ENCODE measurements at places on chromosomes 4 and X. TPM values are rescaled to one million over a fixed set of nuclear protein-coding genes. Genes with fewer than 3 reads are reported as not detected.

Gene MAOA
- 2.6 TPM for total RNA-seq

GRCh38 chrX:23736030-23736429, 7.0 kb downstream of the ACOT9 start:
- DNase-seq, result peak; percentile 34

Gene CT45A3
- not detected for total RNA-seq

Gene ZNF711
- 0.86 TPM for total RNA-seq

DNA sequence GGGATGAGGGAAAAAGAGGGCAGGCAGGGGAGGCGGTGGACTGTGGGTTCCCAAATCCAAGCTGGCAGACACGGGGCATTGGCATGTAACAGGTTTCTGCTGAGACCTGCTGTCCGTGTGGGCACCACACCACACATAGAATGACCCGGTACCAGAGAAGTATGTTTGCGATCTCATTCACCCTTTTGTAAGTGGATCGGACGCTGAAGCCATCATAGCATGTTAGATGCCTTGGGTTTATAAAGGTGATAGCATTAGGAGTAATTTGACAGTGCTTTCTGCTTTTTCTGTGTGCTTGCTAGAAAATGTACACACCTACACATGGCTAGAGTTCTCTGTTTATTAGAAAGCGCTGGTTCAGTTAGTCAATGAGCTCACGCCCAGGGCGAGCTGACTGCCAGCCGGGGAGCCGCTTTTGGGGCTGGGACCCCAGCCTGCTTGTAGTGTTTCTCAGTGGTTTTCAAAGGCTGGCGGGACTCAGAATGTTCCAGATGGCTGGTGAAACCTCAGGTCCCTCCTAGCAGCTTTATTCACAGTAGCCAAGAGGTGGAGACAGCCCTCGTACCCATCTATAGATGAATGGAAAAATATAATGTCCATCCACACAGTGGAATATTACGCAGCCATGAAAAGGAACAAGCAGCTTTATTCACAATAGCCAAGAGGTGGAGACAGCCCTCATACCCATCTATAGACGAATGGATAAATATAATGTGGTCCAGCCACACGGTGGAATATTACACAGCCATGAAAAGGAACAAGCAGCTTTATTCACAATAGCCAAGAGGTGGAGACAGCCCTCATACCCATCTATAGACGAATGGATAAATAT, 579 bp downstream of the IL3RA start:
- DNase-seq, result no peak

Gene SEPSECS
- 6.5 TPM for total RNA-seq

Gene TLR8
- not detected for total RNA-seq

Gene PAGE2B
- not detected for total RNA-seq

GRCh38 chr4:36325499-36325898, 44.1 kb downstream of the DTHD1 start:
- no peak for DNase-seq

Gene TMPRSS11D
- total RNA-seq, result not detected

All from fibroblast of villous mesenchyme (primary cell).